ENCODE measurements at places on chromosomes 5 and 9. TPM values are rescaled to one million over a fixed set of nuclear protein-coding genes. Genes with fewer than 3 reads are reported as not detected.

The FAM200C gene
- total RNA-seq: 4.2 TPM

The STKLD1 gene
- not detected for total RNA-seq

The PPP2R2B gene
- total RNA-seq: 12.4 TPM

DNA sequence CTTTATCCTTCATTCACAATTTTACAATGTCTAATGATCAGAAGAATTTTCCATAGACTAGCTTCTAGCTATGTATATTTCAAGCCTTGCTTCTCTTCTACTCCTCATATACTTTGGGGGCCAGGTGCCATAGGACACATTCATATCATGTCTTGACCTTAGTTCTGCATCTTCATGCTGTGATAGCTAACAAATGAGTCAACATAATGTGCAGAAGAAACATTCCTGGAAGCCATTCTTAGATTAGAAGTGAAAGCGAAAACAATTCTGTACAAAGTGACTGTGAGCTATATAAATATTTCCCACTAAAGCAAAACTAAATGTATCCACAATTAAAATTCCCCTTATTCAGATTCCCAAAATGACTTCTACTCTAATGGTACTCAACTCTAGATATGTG is 320.2 kb upstream of the NREP start:
- no peak for DNase-seq

DNA sequence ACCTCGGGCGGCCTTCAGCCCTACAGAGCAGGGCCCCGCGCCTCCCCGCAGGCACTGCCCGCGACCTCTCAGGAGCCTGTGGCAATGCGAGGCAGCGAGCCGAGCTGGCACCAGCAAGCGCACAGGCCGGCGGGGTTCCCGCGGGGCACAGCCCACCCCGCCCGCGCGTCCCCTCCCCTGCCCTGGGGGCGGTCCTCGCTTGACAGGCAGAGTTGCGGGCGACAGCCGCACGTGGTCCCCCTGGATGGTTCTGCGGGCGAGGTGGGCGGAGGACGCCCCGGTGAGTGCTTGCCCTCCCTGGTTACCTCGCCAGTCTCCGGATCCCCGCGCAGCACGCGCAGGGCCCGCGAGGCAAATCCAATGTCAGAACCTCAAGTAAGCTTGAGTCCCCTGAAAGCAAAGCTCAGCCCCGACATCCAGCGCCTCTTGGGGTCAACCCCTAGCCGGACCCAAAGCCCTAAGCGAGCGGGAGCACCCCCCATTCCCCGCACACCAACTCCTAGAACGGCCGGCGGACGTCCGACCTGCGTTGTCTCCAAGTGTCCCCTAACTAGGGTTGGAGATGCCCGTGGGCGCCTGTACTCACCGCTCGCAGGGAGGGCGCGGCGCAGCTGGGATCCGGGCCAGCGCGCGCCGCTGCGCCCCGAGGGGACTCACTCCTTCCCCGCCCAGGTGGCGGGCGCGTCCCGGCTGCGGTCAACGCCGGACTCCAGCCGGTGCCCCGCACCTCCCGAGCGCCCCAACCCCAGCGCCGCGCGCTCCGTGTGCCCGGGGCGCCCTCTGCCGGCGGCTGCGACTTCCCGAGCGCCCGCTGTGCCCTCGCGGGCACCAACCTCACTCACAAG is at the start of gene DRD1:
Gene DRD1, minus strand, starts transcription at position 123 of the 845 bp plus-strand sequence. CDS start 1,083 bp downstream, outside the sequence.
- DNase-seq: no peak

DNA sequence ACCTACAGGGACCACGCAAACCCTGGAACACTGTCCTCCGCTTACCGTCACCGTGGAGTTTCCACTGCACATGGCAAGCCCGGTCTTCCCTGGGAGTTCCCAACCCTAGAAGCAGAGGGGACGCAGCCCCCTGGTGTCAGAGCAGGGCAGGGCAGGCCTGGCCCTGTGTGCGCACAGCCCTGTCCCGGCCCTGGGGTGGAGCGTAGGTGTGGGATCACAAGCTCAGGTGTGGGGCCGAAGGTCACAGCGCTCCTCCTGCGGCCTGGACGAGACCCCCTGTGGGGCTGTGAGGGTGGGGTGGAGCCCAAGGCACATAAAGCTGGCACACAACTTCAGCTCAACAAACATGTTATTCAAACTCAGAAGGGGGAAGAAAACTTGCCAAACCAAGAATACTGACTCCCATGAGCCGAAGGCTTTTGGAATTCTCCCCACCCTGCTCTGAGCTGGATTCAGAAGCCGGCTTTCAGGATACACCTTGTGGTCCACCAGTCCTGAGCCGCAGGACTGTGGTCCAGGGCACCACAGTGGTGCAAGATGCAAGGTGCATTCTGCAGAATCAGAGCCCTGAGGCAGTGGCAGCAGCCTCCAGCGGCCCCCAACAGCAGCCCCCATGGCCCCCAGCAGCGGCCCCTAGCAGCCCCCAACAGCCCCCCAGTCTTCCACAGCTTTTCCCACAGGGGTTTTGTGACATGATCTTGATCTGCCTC is 11.8 kb upstream of the EXOC3 start:
- DNase-seq: no peak

DNA sequence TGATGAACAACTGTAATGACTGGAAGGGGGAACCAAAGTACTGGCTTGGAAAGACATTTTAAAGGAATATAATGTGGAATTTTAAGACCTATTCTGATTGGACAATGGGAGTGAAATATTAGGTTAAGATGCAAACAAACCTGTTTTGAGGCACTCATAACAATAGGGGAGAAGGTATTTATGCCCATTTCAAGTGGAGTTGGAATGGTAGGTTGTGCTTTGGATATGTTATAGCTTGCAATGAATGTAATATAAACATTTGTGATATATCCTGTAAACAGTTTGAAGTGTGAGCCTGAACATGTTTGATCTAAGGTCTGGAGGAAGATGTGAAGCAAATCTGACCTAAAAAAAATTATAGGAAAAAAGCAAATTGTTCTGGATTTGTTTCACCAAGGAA is 129.6 kb upstream of the GRHPR start:
- DNase-seq: no peak

DNA sequence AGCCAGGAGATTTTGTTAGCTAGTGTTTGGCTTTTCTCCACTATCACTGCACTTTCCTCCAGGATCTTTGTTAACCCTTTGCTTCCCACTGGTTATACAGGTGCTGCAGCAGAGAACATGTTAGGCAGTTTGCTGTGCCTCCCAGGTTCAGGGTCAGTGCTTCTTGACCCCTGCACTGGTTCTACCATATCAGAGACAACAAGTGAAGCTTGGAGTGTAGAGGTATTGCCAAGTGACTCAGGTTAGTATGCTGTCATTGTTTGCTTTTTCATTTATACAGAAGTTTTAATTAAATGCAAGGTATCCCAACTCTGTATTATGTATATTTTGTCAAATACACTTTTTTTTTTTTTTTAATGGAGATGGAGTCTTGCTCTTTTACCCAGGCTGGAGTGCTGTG is 68.4 kb downstream of the GAPVD1 start:
- DNase-seq: no peak

DNA sequence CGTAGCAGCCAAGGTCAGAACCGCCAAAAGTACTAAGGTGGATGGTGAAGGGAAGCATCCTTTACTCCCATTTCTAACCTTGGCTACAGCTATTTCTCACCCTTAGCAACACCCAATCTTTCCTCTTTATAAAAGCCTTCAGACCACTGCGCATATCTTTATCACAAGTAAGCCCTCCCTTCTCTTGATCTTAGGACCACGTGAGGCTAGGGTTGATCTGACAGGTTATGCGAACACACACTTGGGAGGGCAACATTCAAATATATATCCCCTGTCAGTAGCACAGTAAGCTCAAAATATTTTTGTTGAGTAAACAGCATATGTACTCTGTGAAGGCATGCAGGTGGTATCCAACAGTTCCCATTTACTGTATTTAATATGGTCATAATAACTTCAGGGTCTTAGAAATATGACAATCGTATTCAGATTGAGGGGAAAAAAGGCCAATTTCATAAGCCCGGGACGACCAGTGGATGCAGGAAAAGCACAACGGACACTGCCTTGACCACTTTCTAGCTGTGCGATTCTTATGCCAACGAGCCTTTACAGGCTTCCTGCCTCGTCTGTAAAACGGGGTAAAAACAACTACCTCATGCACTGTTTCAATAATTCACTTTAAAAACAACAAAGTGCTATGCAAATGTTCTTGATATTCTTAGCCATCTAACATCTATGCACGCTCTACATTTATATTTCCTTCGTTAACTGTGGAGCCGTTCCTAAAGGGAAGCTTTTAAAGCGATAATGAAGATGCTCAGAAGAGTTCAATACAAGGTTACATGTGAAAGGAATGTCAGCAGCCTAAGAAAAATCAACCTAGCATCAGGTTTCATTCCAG is 1.3 kb downstream of the ARSB start:
- no peak for DNase-seq

GRCh38 chr5:134554319-134555222 is 29.1 kb downstream of the JADE2 start:
- peak; percentile 90 for DNase-seq

DNA sequence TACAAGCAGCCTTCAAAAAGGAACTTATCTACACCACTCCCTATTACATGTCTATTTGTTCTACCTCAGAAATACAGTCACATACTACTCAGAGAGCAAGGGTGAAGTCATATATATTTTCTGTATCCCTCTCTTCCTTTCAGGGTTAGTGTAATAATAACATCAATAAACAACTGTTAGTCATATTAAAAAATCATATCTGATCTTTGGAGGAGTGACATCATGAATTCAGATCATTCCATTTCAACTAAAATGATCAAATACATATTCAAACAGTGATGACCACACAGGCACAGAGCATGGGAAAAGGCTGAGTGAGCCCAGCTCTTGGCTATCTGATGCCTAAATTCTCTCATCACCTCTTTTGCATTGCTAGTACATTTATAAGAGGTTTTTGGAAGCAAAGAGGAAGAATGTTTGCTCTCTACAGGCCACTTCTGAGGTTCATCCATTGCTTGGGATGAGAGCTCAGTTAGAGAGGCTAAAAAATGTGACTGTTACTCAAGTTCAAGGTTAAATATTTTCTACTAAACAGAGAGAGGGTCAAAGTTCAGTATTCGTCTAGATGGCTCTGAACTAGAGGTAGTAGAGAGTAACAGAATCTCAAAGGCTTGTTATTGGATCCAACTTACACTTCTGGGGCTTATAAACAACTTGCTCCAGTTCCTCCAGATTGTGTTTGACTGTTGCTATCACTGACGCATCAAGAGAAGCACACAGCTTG is 39.0 kb downstream of the RIGI start:
- DNase-seq: no peak

- DNase-seq: no peak
These were observed 9.5 kb upstream of the NANS start for GRCh38 chr9:98047002-98047401.

GRCh38 chr9:136840877-136841645 is 1.2 kb upstream of the AJM1 start:
- no peak for DNase-seq

DNA sequence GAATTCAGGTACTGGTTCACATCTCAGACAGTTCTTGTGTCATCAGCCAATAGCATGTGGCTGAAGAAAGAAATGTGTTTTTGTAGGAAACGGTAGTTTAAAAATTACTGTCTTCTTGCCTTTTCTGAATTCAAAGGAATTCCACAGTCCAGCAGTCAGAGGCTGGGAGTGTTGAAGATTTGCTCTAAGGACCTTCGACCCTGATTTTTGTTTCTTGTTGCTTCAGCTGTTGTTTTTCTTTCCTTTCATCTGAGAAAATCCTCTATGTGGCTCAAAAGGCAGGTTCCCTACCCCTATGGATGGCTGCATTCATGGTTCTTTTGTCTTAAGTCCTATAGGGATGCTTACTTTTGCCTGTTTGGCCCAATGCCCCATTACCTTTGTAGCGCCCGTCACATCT is 304.9 kb downstream of the TMEM167A start:
- DNase-seq: no peak

DNA sequence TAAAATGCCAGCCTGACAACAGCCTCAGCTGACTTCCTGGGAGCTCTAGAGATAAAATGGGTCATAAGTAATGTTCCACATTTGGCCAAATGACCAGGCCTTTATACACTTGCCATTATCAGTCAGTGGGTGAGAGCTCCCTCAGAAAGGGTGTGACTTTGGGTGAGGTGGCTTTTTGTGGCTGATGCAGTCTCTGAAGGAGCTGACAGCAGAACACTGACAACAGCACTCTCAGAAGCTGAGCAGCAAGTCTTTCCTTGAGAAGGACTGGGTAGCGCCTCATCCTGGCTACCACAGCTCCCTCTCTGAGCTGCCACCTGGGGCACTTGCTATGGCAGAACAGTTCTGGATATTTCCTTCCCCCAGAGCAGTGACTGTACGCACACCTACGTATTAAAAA is 22.0 kb upstream of the GNAQ start:
- DNase-seq: no peak

- no peak for DNase-seq
These were observed 285.5 kb upstream of the MAP3K1 start for GRCh38 chr5:56529666-56530430.

GRCh38 chr5:2011481-2012411 is 129.0 kb upstream of the IRX4 start:
- DNase-seq: no peak

DNA sequence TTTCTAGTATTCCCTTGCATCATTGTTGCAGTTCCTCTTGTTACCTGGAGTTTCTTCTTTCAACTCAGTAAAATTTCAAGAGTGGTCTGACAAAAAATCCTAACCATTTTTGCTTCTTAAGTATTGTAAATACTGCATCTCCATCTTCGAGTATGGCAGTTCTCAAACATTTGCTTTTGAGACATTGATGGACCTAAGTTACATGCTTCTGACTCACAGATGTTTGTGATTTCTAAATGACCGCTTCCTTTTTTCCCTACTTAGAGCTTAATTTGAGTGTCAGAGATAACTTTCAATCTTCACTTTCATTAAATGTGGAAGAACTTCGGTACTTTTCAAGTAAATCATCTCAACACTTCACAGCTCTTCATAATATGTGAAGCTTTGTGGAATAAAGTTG is 4.2 kb downstream of the UHRF2 start:
- no peak for DNase-seq

GRCh38 chr9:135778421-135778820 is 76.4 kb downstream of the KCNT1 start:
- no peak for DNase-seq

- DNase-seq: no peak
These were observed 333.3 kb downstream of the MAT2B start for GRCh38 chr5:163838738-163839137.

All from right atrium auricular region (tissue), 2 donors.